Mesothelial cell of epicardium (in vitro differentiated cells): ENCODE measurements at places on chromosomes 11 and 22.

DNA sequence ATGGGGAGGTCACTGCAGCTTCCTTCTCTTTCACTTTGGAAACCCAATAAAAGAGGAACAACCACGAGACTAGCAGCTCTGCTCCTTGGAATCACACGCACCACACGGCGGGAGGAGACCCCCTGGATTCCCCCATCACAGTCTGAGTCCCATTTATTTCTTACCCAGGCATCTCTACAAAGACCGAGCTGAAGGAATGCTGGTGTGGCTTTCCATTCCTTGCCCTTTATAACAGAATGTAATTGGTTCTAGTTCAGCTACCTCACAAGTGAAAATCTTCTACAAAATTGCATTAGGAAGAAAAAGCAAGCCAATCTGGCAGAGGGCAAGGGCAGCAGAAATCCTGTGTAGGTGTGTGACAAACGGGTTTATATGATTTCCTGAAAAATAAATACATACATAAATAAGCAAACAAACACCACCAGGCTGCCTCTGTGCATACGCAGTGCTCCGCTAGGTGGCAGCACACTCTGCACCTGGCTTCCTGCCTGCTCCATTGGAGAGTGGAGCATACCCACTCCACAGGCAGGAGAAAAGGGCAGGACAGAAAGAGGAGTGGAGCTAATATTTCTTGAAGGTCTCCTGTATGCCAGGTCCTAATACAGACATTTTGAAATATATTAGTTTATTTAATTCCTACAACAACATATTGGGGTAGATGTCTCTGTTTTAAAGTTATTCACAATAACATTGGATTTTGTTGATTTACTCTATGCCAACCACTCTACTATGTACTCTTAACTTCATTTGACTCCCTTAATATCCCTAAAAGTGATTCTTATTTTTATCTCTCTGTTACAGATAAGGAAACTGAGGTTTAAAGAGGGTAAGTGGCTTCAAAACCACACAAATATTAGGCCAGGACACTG is 673.1 kb downstream of the KCNA4 start:
- peak; percentile 71 for DNase-seq

- no peak for DNase-seq
These were observed 1.2 kb downstream of the USP2 start for GRCh38 chr11:119380160-119380826.

GRCh38 chr11:70314730-70315129 is 44.2 kb downstream of the PPFIA1 start:
- DNase-seq = no peak

GRCh38 chr22:30872285-30873041 is 96.1 kb downstream of the MORC2 start:
- peak; percentile 12 for DNase-seq

DNA sequence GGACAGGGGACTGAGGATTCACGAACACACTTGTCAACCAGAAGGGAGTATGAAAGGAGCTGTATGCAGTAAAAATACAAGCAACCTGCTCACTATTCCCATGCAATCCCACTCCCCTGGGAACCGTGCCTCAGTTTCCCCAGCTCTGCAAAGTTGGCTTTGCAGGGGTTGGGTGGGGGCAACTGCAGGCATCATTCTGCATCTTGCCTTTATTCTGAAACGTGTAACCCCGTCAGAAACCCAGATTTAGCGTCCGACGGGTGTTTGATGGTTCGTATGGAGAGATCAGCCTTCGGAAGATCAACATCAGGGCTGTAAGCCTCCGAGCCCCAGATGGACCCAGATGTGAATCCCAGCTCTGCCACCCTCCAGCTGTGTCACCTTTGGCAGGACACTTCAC is 3.6 kb downstream of the CYTH4 start:
- DNase-seq = no peak

GRCh38 chr22:24207264-24208011 is 26.2 kb downstream of the SUSD2 start:
- DNase-seq = no peak

DNA sequence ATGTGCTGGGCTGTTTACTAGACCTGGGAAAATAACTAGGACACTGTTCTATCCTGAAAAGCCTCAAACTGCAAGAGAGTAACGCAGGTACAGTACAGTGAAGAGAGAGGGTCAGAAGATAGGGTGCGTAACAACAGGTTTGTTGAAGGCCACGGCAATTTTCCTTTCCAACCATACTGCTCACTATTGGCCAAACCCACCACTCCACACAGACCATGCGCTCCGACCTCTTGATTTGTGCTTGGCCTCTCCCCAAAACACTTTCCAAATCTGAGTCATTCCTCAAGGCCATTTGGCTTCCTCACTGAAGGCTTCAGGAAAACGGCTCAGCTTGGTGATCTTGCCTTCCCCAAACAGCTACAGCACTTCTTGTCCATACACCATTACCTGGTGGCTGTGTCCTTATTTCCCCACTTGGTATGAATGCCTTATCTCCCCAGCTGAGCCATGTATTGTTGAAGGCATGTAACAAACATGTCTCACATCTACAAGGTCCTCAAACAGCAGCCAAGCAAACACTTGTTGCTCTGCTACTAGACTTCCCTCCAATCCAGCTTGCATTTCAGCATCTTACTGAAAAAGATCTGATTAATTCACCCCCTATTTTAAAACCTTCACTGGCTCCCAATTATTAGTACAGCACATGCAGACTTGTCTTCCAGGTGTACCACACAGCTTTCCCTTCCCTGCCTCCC is 40.9 kb downstream of the TCF20 start:
- DNase-seq = no peak

GRCh38 chr11:13134886-13135285 is 125.8 kb downstream of the RASSF10 start:
- no peak for DNase-seq

DNA sequence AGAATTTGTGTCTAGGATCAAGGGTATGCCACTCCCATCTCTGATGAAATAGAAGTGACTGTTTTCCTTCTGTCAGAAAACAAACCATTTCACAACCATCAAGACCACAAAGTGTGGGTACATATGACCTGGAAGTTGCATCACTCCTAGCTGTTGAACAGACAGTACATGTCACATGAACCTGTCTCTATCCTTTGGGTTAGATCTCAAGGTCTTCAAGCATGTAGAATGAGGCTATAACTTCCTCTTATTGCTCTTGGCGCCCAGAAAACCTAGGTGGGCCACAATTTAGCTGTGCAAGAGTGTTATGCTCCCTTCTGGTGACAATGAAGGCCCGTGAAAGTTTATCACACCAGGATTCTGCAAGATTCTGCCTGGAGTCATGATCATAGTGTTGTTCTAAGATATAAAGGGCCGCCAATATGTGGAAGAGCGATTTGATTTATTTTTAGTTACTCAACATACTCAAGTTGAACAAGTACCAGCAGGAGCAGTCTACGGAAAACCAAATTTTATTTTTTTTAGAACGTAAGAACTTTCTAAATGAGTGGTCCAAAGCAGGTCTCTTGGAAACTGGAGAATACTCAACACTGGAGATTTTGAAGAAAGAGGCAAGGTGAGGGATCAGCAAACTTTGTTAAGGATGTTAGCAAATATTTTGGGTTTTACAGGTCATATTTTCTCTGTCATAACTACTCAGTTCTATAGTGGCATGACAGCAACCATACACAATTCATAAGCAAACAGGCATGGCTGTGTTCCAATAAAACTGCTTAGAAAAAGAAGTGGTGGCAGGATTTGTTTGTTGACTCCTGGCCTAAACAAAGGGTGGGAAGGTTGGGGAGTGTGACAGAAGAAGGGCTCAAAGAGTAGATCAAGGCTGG is 101.8 kb downstream of the USP35 start:
- DNase-seq = no peak
